ENCODE measurements at places on chromosomes 12 and 14.

DNA sequence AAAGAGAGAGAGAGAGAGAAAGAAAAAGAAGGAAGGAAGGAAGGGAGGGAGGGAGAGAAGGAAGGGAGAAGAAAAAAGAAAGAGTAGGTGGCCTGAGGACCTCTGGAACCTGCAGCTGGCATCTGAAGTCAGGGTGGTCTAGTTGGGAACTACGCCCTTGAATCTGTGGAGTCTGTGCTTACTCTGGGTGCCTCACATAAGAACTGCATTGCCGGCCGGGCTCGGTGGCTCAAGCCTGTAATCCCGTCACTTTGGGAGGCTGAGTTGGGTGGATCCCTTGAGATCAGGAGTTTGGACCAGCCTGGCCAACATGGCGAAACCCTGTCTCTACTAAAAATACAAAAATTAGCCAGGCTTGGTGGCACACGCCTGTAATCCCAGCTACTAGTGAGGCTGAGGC is 10.0 kb upstream of the NRDE2 start:
- no peak for DNase-seq

- no peak for DNase-seq
Observed at GRCh38 chr14:106062502-106063272, 536.3 kb downstream of the TMEM121 start.

DNA sequence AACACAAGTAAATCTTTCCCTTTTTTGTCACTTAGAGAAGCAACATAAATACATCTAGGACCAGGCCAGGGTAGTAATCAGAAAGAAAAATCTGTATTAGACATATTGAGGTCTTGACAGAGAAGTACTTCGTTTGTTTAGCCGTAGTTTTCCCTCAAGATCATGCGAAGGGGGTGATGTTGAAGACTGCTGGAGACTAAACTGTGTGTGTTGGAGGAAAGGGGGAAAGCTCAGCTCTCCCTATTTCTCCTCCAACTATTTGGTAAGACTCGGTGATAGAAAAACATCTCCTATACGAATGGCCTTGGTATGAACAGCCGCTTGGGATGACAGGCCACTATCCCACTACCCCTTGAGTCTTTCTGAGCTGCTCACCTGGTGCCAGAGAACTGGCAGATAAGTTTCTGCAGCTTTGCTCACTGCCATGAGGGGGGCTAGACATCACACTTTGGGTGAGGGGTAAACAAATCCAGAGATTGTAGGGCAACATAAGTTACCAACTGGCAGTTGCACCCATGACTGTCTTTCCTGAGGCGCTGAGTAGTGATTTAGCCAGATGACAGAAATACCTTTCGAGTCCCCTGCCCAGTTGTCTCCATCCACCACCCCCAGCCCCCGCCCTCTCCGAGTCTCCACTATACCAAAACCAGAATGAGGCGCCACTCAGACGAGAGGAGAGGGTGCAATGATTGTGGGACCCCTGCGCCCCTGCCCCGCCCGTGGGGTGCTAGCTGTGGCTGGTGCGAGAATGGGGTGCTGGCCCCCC is 685 bp downstream of the VAMP1 start:
- no peak for DNase-seq

- DNase-seq = no peak
Observed at GRCh38 chr12:2262449-2262848, 209.7 kb downstream of the CACNA1C start.

DNA sequence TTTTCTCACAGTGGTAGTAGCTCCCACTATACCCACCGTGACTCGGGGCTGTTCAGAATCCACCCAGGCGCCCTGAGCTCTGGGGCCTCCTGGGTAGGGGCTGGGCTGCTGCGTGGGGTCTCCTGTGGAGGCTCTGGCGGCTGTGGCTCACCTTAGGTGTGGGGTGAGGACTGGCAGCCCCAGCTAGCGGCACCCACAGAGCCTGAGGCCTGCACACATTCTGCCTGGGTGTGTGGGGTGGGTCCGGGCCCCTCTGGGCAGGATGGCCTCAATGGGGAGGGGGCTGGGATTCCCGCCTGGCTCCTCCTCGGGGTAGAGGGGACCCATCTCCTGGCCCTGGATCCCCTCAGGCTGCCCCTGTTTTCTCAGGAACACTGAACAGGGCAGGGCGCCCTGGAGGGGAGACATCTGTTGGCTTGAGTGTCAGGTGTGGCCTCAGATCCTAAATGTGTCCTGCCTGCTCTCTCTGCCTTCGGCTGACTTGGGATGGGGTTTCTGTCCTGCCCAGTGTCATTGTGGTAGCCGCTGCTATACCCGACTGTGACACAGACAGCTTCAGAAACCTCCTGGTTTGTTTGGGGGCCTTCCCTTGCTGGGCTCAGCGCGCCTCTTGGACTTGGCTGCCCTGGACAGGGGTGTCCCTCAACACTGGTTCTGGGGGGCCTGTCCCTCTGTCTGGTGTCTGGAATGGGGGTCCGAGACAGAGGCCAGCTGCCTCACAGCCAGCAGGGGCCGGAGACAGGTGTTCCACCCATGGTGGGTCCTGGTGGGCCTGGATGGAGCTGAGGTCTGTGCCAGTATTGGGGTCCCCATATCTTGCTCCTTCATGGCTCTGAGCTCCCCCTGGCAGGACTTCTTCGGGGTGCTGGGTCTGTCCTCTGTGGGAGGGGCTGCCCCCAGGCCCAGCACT is 354.9 kb downstream of the TMEM121 start:
- DNase-seq = no peak

DNA sequence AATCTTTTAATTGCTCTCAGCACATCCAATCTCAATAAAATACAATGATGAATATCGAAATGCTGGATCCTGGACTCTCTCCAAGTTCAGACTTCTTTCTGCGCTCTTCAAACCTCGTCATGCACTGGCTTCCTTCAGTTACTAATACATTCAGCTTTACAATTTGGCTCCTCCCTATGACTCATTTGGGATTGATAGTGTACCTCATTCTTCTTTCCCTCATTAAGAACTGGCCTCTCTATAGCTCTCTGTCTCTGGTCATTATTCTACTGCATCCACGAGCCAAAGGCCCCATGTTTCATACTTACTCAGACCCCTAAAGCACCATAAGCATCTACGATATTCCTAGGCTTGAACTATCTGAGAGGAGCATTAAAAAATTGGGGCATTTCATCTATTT is 4.9 kb downstream of the TSPAN8 start:
- DNase-seq = peak; percentile 21

GRCh38 chr14:85538636-85539035 is 8.7 kb downstream of the FLRT2 start:
- no peak for DNase-seq

GRCh38 chr14:59919570-59920377 is at the start of gene LRRC9:
LRRC9 (plus strand) TSS chr14:59920144.
- no peak for DNase-seq

DNA sequence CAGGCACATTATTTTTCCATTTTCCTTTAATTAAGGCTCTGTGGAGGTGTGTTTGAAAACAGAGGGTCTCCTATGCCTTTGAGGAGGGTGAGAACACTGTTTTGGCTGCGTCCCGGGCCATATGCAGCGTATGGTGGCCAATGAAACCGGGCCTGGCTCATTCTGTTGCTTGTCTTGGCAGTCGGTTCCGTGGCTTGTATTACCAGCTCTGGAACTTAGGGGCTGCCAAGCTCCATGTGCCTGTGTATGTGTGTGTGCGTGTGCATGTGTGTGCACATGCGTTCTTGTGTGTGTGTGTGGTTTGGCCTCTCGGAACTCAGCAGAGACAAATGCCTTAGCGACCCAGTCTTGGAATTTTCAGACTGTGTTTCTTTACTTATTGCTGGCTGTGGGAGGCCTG is 2.7 kb downstream of the JDP2 start:
- DNase-seq = peak; percentile 77

- peak; percentile 7 for DNase-seq
Observed at GRCh38 chr14:54866588-54866987, 36.0 kb downstream of the GCH1 start.

DNA sequence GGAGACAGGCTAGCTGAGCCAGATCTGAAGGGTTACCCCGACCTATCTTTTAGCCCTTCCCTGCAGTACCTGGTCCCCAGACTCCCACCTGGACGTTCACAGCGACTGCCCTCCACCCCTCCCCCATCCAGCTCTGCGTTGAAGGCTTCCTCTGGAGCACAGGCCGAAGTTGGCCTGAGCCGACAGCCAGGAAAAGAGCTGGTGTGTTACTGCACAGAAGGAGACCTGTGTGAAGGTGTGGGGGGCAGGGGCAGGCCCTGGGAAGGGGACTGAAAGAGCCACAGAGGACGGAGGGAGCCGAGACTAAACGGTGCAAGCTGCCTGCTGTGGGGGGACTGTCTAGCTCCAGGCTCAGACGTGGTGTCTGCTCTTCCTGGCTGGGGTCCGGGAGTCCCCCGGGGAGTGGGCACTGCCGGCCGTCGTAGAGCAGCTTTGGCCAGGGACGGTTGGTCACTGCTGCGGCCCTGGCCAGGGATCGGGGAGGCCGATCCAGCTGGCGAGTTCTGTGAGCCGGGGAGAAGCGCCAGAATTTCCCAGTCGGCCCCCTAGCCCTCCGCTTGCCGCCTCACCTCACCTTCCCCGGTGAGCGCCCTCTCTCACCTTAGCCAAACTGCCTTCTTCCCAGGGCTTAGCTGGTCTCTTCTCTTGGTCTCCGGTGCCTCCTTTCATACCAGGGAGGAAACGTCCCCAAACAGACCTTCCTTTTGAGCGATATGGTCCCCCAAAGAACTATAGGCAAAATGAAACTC is 899 bp upstream of the COL2A1 start:
- DNase-seq = no peak

DNA sequence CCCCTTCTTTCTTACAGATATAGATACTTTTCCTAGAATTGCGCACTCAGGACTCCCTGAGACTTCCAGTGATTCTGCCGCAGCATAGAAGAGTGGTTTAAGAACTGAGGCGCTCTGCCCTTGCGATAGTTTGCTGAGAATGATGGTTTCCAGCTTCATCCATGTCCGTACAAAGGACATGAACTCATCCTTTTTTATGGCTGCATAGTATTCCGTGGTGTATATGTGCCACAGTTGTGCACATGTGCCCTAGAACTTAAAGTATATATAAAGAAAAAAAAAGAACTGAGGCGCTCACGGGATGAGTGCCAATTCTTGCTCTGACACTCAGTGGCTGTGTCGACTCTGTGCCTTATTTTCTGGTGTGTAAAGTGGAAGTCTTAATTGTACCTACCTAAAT is 1.4 kb upstream of the CPM start:
- no peak for DNase-seq

- peak; percentile 89 for DNase-seq
Observed at GRCh38 chr14:71117839-71118743, 210.8 kb downstream of the PCNX1 start.

DNA sequence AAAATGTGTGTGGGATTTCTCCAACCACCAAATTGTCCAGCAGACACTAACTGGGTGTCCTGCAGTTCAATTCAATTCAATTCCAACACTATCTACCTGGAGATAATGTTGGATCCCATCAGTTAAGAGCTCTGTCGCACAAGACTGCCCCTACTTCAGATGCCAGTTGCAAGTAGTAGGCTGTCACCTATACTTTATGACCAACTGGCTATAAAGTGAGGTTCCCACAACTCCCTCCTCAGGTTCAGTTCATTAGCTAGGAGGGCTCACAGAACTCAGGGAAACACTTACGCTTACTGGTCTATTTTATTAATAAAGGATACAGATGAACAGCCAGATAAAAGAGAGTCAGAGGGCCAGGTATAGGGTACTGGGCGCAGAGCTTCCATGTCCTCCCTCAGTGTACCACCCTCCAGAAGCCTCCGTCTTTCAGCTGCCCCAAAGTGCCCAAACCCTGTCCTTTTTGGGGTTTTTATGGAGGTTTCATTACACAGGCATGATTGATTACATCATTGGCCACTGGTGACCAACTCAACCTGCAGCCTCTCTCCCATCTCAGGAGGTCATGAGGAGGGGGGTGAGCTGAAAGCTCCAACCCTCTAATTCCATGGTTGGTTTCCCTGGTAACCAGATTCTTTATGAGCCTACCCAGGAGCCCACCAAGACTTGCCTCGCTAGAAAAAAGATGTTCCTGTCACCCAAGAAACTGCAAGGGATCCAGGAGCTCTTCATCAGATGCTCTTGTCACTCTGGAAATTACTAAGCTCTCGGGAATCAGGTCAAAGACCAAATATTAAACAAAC is 7.5 kb upstream of the SERPINA5 start:
- DNase-seq = no peak

GRCh38 chr14:67674139-67674479 is 323 bp downstream of the VTI1B start:
- peak; percentile 40 for DNase-seq

DNA sequence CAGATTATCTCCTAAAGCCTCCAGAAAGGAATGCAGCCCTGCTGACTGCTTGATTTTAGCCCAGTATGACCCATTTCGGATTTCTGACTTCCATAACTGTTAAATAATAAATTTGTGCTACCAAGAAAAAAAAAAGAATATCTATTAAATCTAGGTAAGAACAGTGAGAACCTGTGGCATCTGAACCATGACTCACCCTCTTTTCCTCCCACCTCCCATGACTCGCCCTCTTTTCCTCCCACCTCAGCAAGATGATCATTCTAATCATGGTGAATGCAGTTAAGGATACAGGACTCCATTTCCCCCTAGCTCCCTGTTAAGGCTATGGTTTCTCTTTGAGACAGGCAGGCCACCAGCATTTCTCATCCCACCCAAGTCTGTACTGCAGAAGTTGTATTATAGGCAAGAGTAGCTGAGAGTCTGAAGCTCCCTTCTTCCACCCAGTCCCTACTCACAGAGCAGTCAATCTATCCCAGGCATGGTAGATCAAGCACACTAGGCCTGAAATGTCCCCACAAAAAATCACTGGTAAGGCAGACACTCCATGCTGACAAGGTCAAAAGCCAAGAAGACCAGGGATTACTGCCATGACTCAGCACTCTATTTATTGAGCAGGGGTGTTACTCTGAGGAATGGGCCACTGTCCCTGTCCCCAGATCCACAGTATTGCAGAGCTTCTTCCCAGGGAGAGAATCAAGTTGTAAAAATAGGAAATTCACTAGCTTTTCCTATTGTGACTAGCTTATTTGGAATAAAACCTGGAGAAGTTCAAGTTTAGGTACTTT is 188.9 kb downstream of the ADAMTS20 start:
- peak; percentile 21 for DNase-seq

DNA sequence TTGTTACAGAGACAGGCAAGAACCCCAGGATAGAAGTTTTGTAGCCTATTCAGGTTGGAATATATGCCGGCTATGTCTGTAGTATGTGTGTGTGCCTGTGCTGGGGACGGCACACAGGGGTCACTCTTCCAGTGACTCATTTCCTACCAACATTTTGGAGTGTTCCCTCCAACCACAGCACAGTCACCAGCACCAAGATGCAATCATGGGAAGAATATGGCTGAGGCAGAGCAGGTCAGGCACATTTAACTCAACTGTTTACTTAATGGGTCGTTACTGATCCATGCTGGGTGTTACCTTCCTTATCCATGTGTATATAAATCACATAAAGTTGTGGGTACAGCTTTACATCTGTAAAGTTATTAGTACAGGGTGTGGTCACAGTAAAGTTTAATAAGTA is 178.3 kb downstream of the PRKD1 start:
- DNase-seq = peak; percentile 87

DNA sequence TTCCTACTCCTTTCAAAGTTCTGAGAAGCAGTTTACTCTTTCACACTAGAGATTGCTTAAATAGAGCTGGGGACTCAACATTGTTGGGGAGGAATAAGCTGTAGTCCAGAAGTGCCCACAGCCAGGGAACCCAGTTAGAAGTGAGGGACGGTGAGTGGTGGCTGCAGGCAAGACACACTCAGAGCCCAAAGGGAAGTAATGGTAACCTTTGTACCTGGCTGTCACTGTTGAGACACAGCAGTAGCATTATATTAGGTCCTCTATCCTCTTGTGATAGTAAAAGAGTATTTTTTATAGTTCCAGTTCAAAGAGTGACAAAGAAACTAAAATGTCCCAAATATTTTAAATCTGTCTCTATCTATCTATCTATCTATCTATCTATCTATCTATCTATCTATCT is 263.3 kb downstream of the TTC6 start:
- no peak for DNase-seq

GRCh38 chr14:103391048-103391447 is 5.8 kb downstream of the MARK3 start:
- peak; percentile 80 for DNase-seq

Measured in fibroblast of mammary gland (primary cell).